ENCODE measurements at places on chromosomes 6 and 20.
A peak's percentile ranks its signal among the peaks of the same experiment; 100 is the strongest.

GRCh38 chr6:116072368-116072767 is 11.7 kb upstream of the FRK start:
- no peak for DNase-seq

- DNase-seq = no peak
Observed at GRCh38 chr6:112634376-112634775, 287.2 kb downstream of the RFPL4B start.

DNA sequence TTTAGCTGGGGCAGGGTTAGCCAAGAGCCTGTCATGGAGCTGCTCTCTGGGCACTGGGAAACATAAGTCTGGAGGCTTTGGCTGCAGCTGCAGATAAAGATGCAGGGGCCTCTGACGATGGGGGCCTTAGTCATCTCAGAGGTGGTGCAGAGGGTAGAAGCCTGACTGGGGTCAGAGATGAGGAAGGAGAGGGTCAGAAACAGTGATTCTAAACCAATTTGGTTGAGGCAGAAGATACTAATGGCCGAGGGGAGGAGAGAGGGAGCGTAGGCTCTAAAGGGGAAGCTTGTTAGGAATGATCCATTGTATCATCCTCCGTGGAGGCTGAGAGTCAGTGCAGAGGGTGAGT is 33.8 kb downstream of the PLEKHG1 start:
- DNase-seq = no peak

DNA sequence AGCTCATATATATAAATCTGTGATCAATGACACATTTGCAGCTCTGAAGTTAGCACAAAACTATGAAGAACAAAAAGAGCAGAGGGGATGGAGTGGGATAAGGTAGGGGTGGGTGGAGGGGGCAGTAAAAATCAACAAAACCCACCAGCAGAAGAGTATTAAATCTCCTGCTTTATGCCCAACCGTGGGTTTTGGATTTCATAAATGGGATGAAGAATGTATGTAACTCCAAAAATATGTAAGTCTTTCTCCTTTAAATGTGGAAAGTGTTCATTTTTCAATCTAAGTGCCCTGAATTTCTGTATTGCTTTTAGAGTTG is 480.3 kb upstream of the MARCKS start:
- no peak for DNase-seq

DNA sequence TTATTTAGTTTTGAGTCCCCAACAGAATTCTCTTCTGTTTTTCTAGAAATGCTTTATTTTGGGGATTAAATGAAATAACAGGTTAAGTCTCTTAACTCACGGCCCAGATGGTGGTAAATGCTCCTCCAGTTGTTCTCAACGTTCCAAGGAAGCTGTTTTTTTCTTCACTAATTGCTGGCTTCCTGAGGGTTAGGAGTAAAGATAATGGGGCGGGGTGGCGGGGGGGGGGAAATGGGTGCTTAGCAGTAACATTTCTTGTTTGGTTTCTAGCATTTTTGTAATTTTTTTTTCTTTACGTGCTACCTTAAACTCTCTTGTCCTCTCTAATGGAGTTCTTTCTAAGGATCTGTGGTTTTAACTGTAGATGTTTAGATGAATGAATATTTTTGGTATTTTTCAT is 2.2 kb downstream of the SRSF3 start:
- DNase-seq = no peak

DNA sequence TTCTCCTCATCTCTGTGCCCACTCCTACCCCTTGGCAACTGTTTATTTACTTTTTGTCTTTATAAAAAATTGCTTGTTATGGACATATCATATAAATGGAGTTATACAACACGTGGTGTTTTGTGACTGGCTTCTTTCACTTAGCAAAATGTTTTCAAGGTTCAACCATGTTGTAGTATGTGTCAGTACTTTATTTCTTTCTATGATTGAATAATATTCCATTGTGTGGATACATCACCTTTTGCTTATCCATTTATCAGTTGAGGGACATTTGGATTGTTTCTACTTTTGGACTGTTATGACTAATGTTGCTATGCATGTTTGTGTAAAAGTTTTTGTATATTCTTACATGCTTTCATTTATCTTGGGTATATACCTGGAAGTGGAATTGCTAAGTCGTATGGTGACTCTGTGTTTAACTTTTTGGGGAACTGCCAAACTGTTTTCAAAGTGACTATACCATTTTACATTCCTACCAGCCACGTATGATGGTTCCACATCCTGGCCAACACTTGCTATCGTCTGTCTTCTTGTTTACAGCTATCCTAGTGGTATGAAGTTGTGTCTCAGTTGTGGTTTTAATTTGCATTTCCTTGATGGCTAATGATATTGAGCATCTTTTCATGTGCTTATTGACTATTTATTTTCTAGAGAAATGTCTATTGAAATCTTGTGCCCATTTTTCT is 84.4 kb downstream of the SLX4IP start:
- DNase-seq = no peak

DNA sequence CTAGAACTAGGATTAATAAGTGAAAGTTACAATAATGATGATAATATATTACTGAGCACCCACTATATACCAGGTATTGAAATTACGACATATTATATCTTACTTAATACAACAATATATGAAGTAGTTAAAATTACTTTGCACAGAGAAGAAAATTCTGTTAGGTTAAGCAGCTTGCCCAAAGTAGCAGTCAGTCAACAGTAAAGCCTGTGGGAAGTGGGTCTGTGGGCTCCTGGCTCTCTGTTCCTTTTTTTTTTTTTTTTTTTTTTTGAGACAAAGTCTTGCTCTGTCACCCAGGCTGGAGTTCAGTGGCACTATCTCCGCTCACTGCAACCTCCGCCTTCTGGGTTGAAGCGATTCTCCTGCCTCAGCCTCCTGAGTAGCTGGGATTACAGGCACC is 4.8 kb upstream of the GTF2H4 start:
- no peak for DNase-seq

DNA sequence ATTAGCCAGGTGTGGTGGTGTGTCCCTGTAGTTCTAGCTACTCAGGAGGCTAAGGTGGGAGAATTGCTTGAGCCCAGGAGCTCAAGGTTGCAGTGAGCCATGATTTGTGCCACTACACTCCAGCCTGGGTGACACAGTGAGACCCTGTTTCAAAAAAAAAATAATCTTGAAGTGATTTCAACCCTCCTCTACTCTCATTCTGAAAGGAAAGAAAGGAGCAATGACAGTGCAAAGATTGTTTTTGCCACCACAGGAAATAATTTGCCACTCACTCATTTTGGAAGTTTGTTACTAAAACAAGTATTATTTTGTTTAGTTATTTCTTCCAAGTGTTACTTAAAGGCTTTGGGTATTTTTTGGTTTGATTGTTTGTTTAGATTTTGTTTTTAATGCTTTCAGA is 45.6 kb downstream of the BLTP3A start:
- no peak for DNase-seq

DNA sequence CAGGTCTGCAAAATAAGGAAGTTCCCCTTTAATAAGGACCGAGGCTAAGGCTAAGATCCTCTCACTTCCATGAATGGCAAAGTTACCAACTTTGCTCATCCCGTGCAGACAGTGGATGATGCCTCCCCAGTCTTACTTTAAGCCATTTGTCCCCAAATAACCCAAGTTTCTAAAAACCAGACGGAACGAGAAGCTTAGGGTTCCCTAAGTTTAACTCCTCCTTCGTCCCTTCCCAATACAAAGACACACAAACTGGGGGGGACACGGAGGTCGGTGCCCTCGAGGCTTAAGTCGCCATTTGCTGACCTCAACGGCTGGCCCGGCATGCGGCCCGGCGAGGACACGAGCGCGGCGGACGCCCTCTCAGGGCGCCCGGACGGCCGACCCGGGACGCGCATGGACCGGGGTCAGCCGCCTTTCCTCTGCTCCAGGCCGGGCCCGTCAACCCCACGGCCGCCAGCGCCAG is 527 bp downstream of the FBXO30 start:
- peak; percentile 32 for DNase-seq

DNA sequence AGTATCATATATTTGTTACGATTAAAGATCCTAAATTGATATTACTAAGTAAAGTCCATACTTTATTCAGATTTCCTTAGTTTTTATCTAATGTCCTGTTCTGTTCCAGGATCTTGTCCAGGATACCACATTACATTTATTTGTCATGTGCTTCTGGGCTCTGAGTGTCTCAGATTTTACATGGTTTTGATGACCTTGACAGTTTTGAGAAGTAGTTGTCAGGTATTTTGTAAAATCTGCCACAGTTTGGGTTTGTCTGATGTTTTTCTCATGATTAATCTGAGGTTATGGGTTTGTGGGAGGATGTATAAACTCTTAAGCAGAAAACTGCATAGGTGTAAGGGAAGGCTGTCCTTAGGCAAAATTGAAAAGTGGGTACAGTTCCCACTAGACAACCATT is 109.9 kb upstream of the BMP5 start:
- DNase-seq = no peak

- DNase-seq = peak; percentile 86
Observed at GRCh38 chr20:40668449-40669228, 20.4 kb downstream of the MAFB start.

DNA sequence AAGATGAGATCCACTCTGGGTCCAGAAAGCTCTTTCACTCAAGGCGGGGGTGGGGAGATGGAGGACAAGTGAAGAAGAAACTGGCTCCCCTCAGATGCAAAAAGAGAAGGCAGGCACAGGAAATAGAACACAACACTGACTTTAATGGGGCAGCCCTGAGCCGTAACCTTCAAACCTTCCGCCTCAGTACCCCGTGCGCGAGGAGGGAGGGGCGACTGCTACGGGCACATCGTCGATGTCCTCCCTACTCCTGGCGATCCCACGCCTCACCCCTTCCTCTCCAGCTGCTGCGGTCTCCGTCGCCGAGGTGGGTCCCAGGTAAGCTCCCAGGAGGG is 3.9 kb downstream of the SPEF1 start:
- DNase-seq = no peak

Data from HuH-7.5 (cell line).